LHCN-M2 (cell line): ENCODE measurements at places on chromosomes 12 and 14. TPM values are rescaled to one million over a fixed set of nuclear protein-coding genes. Genes with fewer than 3 reads are reported as not detected.

DIO2 gene
- 0.38 and 1.3 TPM in 2 replicates for total RNA-seq

HEBP1 gene
- total RNA-seq = 7.7 and 8.0 TPM in 2 replicates

JPH4 gene
- total RNA-seq = not detected in 2 replicates

LRCOL1 gene
- total RNA-seq = not detected in 2 replicates

GPD1 gene
- 0.17 TPM in 1 of 2 replicates, not detected in the other for total RNA-seq

ITGB7 gene
- not detected in 2 replicates for total RNA-seq

BDKRB1 gene
- total RNA-seq = 0.98 and 4.2 TPM in 2 replicates

GRCh38 chr14:92494512-92494911, 19.1 kb upstream of the RIN3 start:
- no peak for DNase-seq

GRCh38 chr14:64764641-64765520, 60.7 kb downstream of the PLEKHG3 start:
- peak; percentile 63 for DNase-seq

DNA sequence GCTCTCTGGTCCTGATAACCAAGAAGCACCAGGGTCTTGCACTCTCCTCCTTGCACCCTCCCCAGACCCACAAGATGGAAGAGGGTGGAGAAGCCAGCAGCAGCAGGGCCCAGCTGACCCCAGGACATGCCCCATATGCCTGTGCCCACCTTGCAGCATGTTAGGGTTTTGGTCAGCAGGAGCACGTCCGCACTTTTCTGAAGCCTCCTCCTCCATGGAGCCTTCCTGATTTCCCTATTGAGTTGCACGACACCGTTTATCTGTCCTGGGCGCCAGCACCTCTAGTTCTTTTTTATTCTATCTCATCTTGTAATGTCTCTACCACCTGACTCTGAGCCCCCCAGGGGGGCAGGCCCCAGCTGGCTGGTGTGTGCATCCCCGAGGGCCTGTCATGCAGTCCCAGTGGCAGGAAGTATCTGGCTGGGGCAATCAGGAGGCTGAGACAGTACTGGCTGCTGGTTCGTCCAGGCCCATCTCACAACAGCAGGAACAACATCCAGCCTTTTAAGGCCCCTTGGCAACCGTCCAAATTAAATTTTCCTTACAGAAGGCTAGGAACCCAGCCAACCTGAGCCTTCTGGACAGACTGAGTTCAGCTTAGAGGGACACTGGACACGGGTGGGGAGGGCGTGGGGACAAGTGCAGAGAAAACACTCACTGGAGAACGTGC, 39.6 kb downstream of the CCDC85C start:
- DNase-seq = no peak

- no peak for DNase-seq
These were observed 56.9 kb downstream of the CHST11 start for GRCh38 chr12:104513681-104514080.

- DNase-seq = peak; percentile 88
These were observed 149.7 kb upstream of the ARHGAP5 start for GRCh38 chr14:31927348-31927832.

DNA sequence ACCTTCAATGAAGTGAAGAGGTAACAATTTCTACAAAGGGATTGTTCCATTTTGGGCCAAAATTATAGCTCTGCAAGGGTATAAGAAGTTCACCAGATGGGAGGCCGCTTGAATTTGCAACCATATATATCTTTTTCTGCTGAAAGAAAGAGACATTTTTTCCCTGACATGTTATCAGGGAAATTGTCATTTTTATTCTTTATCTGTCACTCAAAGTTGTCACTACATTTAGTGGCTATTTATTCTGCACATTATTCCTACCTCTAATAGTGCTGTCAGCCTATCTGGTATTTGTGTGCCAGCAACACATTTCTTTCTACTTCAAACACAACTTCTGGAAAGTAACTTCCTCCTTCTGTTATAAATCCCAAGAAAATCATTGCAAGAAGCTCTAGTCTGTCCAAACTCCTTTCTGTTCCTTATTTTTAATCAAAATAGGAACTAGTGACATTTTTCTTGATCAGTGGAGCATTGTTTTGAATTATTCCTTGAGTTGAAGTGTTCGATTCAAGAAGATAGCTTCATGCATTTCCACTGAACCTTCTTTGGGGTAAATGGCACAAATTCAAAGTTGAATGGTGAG, 137.9 kb upstream of the ATP2B1 start:
- no peak for DNase-seq

DNA sequence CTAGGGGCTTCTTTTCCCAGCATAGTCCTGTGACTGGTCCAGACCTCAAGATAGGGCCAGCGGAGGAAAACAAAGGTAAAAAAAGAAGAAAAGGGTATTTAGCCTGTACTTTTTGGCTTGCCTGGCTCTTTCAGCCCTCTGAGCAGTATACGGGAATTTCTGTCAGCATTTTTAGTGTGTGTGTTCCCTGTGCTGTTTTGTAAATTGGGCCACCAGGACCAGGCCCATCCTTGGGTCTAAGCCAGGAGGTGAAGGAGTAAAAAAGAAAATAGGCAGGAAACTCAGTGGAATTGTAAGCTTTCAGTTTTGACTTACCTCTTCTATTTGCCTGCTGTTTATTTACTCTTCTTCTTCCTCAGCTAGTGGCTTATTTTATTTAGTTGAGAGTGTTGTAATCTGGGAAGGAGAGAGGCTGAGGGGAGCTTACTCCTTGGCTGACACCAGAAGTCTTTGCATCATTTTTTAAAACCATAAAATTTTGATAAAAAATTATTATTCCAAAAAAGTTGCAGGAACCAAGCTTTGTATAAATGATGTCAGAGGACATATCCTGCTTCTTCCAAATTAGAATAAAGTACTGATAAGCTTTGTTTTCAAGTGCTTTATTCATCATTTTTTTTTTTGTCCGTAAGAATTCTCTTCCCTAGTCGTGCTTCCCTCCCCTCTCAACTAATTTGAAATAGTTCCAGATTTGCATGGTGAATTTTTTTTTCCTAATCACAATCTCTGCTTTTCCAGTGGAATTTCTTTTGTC, 63.7 kb downstream of the DIP2B start:
- no peak for DNase-seq

DNA sequence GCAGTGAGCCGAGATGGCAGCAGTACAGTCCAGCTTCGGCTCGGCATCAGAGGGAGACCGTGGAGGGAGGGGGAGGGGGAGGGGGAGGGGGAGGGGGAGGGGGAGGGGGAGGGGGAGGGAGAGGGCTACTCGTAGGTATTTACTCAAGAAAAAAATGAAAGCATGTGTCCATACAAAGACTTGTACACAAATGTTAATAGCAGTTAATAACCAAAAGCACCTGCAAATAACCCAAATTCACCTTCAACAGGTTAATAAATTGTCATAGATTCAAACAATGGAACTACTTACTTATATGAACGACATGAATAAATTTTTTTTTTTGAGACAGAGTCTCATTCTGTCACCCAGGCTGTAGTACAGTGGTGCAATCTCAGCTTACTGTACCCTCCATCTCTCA, 152.4 kb downstream of the BRMS1L start:
- no peak for DNase-seq

DNA sequence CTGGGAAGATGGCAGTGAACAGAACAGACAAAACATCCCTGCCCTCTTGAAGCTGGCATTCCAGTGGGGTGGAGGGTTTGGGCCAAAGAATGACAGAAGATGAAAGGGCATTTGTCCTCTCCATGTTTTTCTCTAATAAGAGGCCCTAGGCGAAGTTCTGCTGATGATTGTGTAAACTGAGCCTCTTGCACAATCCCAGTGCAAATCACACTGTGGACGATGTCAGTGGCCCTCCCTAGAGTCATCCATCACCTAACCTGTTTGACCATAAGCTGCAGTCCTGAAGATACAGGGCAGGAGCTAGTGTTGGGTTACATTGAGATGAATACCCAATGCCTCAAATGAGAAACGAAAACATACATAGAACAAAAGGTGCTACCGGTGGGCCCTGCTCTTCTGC, 622.4 kb upstream of the TBX3 start:
- DNase-seq = no peak

DNA sequence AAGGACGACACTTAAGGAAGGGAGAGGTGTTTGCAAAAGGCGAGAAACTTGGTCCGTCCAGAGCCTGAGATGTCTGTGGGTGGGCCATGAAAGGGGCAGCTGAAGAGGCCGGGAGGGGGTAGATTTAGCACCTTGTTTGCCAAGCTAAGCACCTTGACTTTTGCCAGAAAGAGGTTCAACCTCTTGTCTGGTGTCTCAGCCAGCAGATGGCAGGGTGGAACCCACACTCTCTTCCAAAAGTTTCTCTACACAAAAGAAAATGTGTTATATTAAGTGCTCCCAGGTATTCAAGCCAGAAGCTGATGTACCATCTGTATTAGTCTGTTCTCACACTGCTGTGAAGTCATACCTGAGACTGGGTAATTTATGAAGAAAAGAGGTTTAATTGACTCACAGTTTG, 69.9 kb downstream of the SUDS3 start:
- DNase-seq = no peak

GRCh38 chr14:40525314-40525713, 1081.4 kb upstream of the LRFN5 start:
- no peak for DNase-seq

GRCh38 chr12:106975993-106976658, 10.8 kb downstream of the MTERF2 start:
- peak; percentile 63 for DNase-seq

- no peak for DNase-seq
These were observed 1.1 kb upstream of the RHOF start for GRCh38 chr12:121794534-121795033.

DNA sequence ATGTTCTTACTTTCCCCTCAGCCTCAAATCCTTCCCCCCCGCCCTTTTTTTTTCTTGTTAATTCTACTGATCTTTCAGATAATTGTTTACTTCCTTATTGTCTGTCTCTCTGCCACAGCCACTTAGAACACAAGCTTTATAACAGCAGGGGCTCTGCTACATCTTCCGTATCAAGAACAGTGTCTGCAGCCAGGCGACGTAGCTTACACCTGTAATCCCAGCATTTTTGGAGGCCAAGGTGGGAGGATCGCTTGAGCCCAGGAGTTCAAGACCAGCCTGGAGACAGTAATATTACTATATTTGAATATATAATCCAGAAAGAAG, 5.4 kb downstream of the SOS2 start:
- no peak for DNase-seq

DNA sequence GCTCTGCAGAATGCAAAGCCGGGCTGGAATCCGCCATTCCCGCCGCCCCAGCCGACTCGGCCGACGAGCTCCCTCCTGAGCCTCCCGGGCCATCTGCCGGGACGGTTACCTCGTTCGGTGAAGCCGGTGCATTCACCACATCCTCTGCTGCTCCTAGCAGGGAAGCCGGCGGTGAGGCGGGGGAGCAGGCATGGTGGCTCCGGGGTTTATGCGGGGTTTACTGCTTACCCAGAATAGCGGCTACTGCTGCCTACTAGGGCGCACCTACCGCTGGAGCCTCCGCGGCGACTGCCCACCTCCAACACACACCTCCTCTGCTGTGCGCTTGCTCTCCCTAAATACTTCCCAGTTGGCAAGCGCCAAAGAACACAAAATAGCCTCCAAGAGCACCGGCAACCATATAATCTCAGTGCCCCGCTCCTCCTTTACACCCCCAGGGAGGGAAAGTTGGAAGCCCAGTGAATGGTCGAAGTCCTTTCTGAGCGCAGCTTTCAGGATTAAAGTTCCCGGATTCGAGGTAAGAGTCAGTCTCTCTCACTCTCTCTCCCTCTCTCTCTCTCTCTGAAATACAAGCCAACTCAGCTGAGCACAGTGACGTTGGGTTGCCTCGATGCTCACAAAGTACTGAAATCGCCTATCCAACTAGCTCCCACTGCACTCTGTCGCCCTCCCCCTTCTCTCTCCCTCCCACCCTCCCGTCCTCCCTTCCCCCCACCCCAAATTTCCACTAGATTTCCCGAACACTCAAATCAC, at the start of gene TBX5:
TBX5 (minus strand) TSS at position 626 of the 753 bp plus-strand sequence. CDS start 2,246 bp downstream, outside the sequence.
- no peak for DNase-seq

DNA sequence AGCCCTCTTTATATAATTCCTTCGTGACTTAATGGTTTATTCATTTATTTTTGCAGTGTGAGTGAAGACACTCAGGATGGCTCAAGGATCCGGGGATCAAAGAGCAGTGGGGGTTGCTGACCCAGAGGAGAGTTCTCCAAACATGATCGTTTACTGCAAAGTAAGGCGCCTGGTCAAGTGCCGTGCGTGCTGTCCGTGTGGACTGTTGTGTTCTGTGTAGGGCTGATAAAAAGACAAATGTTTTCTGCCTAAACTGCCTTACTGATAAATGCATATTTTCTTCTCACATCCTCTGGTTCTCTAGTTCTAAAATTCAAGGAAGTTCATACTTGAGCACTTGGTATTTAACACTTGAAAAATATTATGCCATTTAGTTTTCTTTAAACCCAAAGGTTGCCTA, 32.5 kb downstream of the RGS6 start:
- no peak for DNase-seq

GRCh38 chr14:49526101-49526500, 60.1 kb downstream of the RPS29 start:
- no peak for DNase-seq
